ENCODE measurements at places on chromosomes 6 and 20.

- no peak overlapping the region for H3K4me3 ChIP-seq
- DNase-seq: no peak
- H3K27ac ChIP-seq: no peak overlapping the region
- no peaks in the 10 kb centered on the region for H3K4me1 ChIP-seq
- H3K27me3 ChIP-seq: no peaks in the 10 kb centered on the region
- H3K36me3 ChIP-seq: peaks cover 61% of the 10 kb centered on the region
Measured at GRCh38 chr20:63881451-63882226, 13.3 kb upstream of the DNAJC5 start.

DNA sequence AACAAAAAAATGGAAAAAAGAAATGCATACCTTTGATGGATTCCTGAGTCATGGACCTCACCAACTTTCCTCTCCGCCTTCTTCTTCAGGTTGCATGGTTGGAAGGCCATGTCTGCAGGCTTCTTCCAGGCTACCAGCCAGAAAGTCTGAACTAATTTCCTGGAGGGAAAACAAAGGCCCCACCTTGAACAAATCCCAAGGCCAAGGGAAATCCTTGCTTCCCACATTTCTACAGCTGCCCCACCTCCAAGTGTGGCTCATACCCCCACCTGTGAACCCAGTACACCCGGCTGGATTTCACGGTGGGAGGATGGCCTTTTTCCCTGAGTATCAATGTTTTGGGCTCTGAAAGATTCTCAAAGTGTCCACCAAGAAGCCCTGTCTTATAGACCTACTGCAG, 22.4 kb downstream of the IL17A start:
- no peak for DNase-seq
- no peaks in the 10 kb centered on the region for H3K4me1 ChIP-seq
- no peak overlapping the region for H3K27ac ChIP-seq

GRCh38 chr6:15792842-15793241, 130.0 kb upstream of the DTNBP1 start:
- no peaks in the 10 kb centered on the region for H3K36me3 ChIP-seq
- no peak overlapping the region for H3K4me3 ChIP-seq
- H3K4me1 ChIP-seq: no peaks in the 10 kb centered on the region
- peaks cover 4% of the 10 kb centered on the region for H3K27me3 ChIP-seq
- DNase-seq: no peak

DNA sequence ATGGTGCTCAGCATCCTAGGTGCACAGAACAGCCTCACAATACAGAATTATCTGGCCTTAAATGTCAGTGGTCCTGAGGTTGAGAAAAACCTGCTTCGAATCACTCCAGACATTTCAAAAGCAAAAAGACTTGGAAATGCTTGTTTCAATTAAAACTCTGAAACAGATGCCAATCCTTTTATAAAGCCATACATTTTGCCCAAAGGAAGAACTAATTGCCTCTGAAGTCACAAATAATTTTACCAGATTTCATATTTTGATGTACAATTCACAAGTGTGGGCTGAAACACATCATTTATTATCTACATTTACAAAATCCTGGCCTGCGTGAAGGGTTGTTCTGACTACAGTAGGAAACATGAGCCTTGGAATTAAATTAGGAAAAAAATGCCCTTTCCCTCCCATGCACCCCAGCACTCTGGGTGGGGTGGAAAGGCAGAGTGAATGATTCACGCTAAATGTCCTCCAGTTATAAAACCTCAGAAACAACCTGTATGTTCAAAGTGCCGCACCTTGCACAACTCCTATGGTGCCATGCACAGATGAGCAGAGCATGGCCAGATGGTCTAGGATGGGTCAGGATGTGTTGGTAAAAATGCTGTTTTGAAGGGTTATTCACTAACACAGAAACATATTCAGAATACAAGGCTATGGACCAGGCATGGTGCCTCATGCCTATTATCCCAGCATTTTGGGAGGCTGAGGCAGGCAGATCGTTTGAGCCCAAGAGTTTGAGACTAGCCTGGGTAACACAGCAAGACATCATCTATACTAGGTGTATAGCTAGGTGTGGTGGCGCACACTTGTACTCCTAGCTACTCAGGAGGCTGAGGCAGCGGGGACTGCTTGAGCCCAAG, 87.0 kb downstream of the ZMYND8 start:
- H3K4me1 ChIP-seq: peaks cover 47% of the 10 kb centered on the region
- H3K36me3 ChIP-seq: peaks cover 57% of the 10 kb centered on the region
- no peak for DNase-seq
- H3K4me3 ChIP-seq: no peak overlapping the region

GRCh38 chr6:1143655-1144054, 168.2 kb upstream of the FOXQ1 start:
- peaks cover 22% of the 10 kb centered on the region for H3K27me3 ChIP-seq
- H3K27ac ChIP-seq: no peak overlapping the region
- no peak overlapping the region for H3K4me3 ChIP-seq
- DNase-seq: no peak
- no peaks in the 10 kb centered on the region for H3K4me1 ChIP-seq
- H3K36me3 ChIP-seq: no peaks in the 10 kb centered on the region

All from activated B cell treated with CpG ODN at 0.5 μM for 24 hours (primary cell).